Activated T-helper 17 cell treated with anti-CD3 and anti-CD28 coated beads, Interleukin-2, amount 50 U/mL, for 72 hours (primary cell): ENCODE measurements at places on chromosomes 12 and 14. TPM values are rescaled to one million over a fixed set of nuclear protein-coding genes. Genes with fewer than 3 reads are reported as not detected.
A peak's percentile ranks its signal among the peaks of the same experiment; 100 is the strongest.

DNA sequence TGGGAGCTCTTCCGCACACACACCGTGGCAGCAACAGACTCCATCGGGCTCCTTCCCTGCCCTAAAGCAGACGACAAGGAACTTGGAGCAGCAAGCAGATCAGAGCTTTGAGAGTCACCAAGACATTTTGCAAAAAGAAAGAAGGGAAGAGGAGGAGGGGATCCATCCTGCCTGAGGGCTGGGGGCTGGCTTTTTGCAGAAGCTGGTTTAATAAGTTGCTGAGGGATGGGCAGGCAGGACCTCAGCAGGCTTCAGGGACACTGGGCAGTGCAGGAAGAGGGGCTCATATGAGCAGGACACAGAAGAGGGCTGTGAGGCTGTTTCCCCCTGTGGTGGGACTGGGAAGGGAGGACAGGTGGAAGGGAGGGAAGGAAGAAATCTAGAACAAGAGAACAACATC is 133.4 kb upstream of the GSC start:
- no peak for ATAC-seq

DNA sequence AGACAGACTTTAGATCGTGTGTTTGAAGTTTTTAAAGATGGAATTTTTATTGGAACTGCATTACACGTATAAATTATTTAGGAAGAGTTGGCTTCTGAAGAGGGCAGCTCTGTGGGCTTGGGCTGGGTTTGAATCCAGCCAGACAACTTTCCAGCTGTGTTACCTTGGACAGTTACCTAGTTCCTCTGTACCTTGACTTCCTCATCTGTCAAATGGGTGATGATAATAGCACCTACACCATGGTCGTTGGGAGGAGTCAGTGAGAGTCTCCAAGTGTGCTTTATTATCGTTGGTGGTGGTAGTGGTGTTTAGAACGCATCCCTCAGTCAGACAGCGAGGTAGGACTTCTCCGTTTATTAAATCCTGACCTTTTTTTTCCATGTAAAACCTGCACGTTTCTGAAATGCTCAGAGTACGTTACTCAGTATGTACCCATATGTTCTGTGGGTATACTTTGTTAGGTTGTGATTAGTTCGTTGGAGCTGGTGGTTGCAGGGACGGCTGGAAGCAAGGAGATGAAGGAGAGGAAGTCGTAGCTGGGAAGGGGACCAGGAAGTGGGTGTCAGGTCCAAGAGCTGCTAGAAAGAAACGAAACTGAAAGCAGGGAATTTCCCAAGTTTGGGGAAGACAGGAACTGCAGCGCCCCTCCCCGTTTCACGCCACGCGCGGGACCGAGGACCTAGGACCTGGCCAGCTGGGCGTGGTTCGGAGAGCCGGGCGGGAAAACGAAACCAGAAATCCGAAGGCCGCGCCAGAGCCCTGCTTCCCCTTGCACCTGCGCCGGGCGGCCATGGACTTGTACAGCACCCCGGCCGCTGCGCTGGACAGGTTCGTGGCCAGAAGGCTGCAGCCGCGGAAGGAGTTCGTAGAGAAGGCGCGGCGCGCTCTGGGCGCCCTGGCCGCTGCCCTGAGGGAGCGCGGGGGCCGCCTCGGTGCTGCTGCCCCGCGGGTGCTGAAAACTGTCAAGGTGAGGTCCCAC is at the start of gene OAS3:
OAS3 (plus strand) TSS at position 734 of the 979 bp plus-strand sequence; CDS start at position 791, 57 bp downstream.
- ATAC-seq, result peak; percentile 64

- no peak for ATAC-seq
Observed at GRCh38 chr12:58496411-58497190, 423.7 kb downstream of the LRIG3 start.

GRCh38 chr14:68284333-68284732 is 464.8 kb downstream of the RAD51B start:
- no peak for ATAC-seq

DNA sequence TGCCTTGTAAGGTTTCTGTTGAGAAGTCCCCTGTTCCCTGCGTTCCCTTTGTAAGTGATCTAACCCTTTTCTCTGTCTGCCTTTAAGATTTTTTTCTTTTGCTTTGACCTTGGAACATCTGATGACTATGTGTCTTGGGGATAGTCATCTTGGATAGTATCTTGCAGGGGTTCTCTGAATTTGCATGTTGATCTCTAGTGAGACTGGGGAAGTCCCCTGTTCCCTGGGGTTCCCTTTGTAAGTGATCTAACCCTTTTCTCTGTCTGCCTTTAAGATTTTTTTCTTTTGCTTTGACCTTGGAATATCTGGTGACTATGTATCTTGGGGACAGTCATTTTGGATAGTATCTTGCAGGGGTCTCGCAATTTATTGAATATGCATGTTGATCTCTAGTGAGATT is 38.2 kb upstream of the TMX1 start:
- ATAC-seq, result no peak

GRCh38 chr12:110498984-110499706 is 2.8 kb downstream of the VPS29 start:
- ATAC-seq, result no peak

GRCh38 chr12:126385785-126386184 is 1320.5 kb downstream of the AACS start:
- no peak for ATAC-seq

DNA sequence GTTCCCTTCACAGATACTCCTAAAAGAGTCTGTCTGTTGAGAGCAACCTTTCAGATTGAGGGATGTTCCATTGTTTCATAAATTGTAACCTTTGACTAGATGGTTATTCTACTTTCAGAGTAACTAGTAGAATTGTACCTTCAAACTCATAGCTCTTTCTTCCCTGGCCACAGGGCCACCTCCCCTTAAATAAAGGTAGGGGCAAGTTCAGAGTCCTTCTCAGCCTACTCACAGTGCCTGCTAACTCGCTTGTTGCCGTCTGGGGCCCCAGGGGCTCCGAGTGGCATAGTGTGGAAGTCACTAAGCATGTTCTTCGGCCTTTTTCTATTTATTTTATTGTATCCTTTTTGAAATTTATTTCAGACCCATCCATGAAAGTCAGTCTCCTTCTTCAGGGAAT is 250.4 kb downstream of the ALX1 start:
- ATAC-seq, result no peak

- no peak for ATAC-seq
Observed at GRCh38 chr12:40078266-40078665, 27.6 kb downstream of the SLC2A13 start.

Gene LRP1-AS
- not detected for total RNA-seq

DNA sequence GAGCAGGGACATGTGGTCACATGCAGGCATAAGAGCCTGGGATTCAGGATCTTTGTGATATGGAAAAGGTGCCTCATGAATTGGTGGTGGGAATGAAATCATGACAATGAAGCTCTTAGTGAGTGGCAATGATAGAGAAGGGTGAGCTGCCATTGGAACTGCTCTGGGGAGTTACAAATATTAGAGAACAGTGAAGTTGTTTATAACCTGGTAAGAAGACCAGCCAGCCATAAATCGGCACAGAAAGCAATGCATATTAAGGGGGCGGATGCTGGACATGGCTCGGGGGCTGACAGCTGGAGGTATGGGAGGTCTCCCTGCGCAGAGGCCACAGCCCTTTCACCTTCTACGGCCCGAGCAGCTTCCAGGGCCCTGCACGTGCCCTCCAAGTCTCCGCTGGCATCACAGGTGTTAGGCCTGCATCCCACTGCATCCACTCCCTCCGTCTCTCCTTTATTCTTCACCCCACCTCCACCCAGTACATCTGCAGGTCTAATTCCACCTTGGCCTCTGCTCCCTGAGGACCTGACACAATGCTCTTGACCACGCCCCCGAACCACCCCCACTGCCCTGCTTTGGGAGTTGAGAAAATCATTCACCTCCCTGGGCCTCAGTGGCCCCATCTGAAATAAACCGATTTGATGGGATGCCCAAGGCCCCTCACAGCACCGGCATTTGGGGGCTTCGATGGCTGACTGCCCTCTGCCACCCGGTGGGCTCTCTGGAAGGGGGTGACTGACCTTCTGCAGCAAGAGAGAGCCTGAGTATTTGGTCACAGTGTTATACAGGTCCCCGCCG is 4.1 kb downstream of the CACNA2D4 start:
- ATAC-seq, result no peak

Gene PLEKHA5
- 10.4 TPM for total RNA-seq

DNA sequence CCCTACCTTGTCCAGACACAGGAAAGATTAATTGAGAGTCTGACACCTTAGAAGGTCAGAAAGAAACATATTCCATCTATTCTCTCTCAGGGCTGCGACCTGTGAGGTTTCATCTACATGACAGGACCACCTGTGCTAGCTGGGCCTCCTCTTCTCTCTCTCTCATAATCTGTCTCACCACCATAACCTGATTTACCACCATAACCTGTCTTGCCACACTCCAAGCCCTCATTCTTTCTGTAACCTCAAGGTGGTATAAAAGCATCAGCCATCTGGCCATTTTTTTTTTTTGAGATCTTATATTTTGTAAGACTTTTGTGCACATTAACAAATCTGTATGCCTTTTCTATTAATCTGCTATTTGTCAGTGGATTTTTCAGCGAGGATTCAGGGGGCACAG is 75.5 kb downstream of the ACADS start:
- no peak for ATAC-seq

GRCh38 chr12:96438330-96438729 is 38.1 kb upstream of the CDK17 start:
- no peak for ATAC-seq

- no peak for ATAC-seq
Observed at GRCh38 chr12:90499795-90500194, 455.2 kb downstream of the CCER1 start.

GRCh38 chr12:123121670-123122069 is 29.2 kb downstream of the PITPNM2 start:
- no peak for ATAC-seq

Gene MYH6
- 0.82 TPM for total RNA-seq

- peak; percentile 47 for ATAC-seq
Observed at GRCh38 chr14:75363570-75364227, 64.1 kb upstream of the JDP2 start.

Gene ADGRD1
- total RNA-seq, result not detected

GRCh38 chr12:110102255-110102654 is 21.9 kb upstream of the IFT81 start:
- ATAC-seq, result peak; percentile 87

DNA sequence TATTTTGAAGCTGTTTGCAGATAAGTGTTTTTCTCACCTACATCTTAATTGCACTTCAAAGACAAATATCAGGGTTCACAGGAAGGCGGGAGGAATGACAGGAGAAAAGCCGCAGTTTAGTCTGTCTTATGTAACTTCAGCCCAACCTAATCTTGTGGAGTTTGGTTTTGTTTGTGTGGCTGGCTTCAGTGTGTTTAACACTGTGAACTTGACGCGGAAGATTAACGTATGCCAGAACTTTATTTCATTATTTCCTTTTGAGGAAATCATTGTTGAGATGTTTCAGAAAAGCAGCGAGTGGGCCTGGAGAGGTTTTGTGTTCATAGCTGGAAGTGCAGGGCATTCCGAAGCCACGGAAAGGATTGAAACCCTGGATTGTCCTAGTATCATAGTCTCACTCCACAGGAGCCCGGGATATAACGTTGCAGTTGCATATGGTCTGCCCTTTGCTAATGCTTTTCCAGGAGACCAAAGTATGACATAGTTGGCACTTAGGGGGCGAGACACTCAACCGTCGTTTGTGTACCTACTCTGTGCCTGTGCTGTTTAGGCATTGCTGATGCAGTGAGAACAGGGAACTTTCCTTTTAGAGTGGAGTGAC is 2.0 kb downstream of the PELI2 start:
- ATAC-seq, result no peak

DNA sequence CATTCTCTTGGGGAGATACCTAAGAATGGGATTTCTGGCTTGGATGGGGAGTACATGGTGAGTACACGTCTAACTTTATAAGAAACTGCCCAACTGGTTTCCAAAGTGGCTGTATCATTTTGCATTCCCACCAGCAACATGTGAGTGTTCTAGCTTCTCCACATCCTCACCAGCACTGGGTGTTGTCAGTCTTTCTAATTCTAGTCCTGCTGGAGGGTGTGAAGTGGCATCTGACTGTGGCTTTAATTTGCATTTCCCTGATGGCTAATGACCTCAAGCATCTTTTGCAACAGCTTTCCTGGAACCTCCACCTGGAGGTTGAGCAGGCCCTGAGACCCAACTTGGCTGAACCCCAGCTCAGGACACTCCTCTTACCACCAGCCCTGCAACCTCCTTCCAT is 17.8 kb downstream of the SELPLG start:
- ATAC-seq, result no peak

Gene LALBA
- not detected for total RNA-seq

DNA sequence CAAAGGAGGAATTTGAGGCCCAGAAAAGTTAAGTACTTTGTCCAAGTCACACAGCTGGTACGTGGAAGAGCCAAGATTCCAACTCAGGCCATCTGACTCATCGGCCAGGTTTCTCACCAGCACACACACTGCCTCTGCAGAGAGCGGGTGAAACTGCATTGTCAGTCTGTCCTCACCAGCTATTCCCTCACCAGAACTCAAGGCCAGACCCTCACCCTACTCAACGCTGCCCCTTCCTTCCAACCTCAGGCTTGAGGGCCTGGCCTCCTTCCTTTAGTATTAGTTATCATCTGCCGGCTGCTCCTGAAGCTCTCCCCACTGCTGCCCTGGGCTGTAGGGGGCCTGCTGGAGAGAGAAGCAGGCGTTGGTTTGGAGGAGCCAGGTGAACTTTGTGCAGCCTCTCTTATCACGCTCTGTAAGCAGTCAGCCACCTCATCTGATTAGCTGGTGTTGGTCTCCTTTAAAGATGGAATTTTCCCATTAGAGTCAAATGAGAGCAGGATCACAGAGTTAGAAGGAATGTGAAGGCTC is 16.6 kb upstream of the PLEK2 start:
- ATAC-seq, result no peak

- ATAC-seq, result no peak
Observed at GRCh38 chr12:130933269-130933995, 20.3 kb upstream of the ADGRD1 start.

DNA sequence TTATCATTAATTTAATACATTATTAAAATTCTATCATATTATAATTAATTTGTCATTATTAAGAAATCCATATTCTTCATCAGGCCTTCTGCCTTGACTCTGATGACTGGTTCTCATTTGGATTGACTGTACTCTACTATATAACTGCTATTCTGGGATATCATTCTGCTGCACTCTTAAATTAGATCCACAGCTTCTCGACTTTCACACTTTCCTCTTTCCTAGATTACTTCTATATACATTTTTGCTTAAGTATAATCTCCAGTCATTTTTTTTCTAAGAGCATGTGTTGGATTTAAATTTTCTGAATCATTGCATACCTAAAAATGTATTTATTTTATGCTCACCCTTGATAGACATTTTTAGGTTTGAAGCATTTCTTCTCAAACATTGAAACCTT is 12.4 kb downstream of the GRIP1 start:
- ATAC-seq, result no peak

Gene FOXM1
- total RNA-seq, result 134 TPM
